ENCODE measurements at places on chromosomes 2 and 18.

DNA sequence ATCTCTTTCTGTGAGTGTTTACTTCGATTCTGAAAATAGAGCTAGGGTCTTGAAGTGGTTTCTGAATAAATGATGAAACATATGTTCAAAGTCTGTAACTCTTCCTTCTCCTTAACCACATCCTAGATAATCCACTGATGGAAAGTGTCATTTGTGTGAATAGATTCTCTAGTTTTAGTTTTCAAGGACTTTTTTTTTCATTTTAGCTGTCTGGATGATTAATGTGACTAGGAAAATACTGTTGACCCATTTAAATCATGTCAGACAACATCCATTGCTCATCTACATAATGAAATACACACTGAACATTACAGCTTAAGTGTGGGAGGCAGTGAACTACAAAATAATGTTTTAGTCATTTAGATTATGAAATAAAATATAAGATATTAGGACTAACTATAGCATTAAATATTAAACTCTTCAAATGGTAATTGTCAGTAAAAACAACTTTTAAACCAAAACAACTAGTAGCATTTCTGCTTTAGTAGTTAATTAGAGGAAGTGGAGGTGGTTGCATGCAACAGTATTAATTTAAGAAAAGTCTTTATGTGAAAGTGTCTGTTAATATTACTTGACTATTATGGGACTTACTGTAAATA lies 39.1 kb upstream of the DLX1 start:
- DNase-seq, result no peak

- DNase-seq, result no peak
Measured at GRCh38 chr2:95029898-95030341, 4.4 kb downstream of the MAL start.

GRCh38 chr2:68293755-68294154 lies 26.0 kb downstream of the CNRIP1 start:
- DNase-seq, result no peak

DNA sequence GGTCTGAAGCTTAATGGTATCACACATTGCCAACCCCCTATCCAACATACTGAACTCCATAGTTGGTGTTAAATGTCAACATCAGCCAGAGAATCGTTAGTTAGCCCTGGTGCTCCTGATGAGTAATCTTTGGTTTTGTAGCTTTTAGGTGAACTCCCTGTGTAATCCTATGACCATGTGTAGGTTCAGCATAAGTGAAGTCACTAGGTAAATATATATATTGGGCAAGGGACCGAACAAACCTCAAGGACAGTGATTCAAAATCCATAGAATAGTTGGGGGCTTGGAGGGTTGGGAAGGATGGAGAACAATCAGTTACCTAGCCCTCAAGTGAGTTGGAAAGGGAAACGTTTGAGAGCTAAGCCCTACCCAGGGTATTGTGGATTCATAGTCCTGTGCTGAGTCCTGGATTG lies 16.0 kb upstream of the AP1S3 start:
- DNase-seq, result no peak

GRCh38 chr2:106931717-106932335 lies 45.9 kb upstream of the ST6GAL2 start:
- no peak for DNase-seq

GRCh38 chr2:175318542-175318941 lies 137.0 kb upstream of the ATP5MC3 start:
- no peak for DNase-seq

DNA sequence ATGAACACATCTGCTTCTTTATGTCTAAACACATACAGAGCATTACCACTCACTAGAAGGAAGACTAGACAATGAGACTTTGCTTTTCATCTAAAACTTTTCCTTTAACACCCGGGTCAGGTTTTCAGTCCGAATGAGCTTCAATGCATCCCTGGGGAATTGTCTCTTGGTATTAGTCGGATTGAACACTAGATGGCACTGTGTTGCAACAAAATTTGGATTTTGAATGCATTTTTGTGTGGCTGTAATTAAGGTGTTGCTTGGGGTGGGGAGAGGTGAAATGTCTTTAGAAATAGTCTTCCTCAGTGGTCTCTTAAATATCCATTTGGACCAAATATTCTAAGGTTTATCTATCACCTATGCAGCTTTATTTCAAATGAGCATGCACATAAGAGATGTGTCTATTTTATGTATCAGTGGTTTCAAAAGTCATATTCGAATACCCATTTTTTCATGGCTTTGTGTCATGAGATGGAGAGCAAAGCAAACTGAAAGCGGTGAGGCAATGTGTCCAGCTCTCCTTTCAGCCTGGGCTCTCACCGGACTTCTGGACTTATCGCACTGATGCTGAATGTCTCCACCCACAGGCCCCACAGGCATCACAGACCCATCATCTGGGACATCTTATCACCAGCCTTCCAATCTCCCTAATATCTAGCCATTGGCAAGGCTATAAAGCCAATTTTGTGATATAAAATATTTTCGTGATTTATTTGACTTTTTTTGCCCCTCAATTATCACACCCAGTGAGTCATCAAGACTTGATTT lies 510.3 kb downstream of the RNF144A start:
- DNase-seq, result peak; percentile 50

GRCh38 chr2:119645173-119645855 lies 33.7 kb upstream of the TMEM177 start:
- DNase-seq, result no peak

DNA sequence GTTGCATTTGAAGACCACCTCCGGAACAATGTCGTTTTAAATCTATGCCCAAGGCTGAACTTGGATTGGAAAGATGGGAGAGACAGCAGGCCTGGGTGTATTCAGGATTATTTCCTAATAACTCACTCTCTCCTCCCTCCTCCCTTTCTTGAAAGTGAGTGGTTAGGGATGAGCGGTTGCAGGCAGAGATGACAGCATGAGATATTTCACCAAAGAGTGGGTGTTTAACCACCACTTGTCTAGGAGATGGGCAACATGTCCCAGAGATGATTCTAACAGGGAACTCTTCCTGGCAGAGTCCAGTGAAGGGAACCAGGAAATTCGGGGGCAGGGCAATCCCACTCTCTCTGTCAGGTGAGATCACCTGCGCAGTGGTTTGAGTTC lies 123.2 kb downstream of the KCTD1 start:
- DNase-seq, result no peak

- DNase-seq, result no peak
Measured at GRCh38 chr2:240192661-240193060, 52.2 kb upstream of the OTOS start.

Data from DND-41 (cell line).